ENCODE measurements at places on chromosomes 2 and 18.
A peak's percentile ranks its signal among the peaks of the same experiment; 100 is the strongest.

- no peak for DNase-seq
These were observed 249.7 kb upstream of the NCKAP5 start for GRCh38 chr2:133817680-133818566.

DNA sequence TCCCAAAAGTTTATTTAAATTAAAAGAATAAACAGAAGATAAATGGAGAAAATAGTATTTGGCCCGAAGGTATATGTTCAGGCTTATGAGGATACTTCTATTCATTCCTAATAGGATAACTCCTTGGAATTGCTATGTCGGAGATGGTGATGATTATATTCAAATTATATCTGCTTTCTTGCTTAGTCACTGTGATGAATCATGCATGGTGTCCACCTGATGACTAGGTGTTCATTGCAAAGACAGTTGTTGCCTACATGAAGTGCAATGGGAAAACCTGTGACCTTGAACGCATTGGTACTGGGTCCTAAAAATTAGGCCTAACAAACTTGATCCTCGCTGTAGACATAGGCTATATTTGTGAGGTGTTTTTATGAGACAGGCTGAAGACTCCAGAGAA is 617.3 kb upstream of the ZEB2 start:
- DNase-seq = no peak

- DNase-seq = no peak
These were observed 105.9 kb downstream of the RBMS1 start for GRCh38 chr2:160387558-160388262.

- no peak for DNase-seq
These were observed 106.3 kb downstream of the C2orf74 start for GRCh38 chr2:61268249-61268648.

GRCh38 chr18:33803636-33804035 is 225.6 kb downstream of the ASXL3 start:
- no peak for DNase-seq

GRCh38 chr2:9741110-9741509 is 102.2 kb upstream of the TAF1B start:
- DNase-seq = no peak

DNA sequence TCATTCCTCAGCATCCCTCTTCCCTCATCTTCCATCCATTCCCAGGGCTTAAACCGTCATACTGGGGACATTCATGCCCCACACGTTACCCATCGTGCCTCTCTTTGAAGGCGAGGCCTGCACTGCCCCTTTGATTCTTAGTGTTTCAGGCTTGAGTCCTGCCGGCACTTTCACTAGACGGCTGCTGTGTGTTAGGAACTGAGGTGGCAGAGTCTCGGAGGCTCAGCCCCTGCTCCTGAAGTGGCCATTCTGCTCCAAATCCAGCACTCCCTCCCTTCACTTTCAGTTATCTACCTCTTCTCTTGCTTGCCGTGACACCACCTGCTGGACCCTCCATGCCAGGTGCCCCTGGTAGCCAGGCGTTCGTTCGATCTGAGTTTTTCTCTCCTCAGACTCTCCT is 43.0 kb downstream of the GRHL1 start:
- no peak for DNase-seq

DNA sequence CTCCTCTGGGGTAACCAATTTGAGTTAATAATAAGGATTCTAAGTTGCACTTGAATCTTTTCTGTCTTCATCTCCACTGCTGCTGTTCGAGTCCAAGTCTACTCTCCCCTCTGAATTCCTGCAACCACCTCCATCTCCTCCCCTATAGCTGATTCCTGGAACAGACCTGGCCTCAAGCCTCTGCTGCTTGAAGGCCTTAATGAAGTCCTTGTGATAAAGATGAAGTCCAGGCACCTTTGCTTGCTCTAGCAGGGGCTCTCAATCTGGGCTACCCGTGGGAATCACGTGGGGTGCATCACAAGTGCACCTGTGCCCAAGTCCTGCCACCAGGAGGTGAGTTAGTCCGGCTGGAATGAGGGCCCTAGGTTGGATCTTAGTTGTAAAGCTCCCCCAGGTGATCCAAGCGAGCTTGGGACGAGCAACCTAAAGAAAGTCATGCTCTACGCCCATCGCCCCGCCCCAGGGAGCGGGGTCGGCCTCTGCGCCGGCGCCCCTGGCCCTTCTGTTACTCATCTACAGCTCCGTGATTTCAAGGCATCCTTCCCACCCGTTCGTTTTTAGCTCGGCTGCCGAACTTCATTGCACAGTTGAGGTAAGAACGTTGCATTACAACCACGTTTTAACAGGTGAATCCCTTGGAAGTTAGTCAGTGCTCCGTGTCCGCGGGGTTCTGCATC is 905 bp upstream of the IAH1 start:
- no peak for DNase-seq

DNA sequence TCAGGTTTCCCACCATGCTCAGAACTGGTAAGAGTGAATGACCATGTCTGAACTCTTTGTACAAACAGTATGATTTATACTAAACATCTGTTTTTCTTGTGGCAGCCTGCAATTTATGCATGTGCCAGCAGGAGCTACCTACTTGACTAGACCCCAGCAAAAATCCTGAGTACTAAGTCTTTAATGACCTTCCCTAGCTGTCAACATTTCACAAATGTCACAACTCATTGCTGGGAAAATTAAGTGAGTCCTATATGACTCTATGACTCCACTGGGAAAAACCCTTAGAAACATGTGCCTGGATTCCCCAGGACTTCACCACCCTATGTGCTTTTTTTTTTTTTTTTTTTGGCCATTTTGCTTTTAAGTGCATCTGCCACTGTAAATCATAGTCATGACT is 1225.8 kb downstream of the SUCLG1 start:
- DNase-seq = no peak

- DNase-seq = peak; percentile 22
These were observed 263.6 kb downstream of the AFF3 start for GRCh38 chr2:99878581-99879350.
